Small intestine (tissue), 16 donors: ENCODE measurements at places on chromosomes 5 and 9. TPM values are rescaled to one million over a fixed set of nuclear protein-coding genes. Genes with fewer than 3 reads are reported as not detected.
A peak's percentile ranks its signal among the peaks of the same experiment; 100 is the strongest.

DNA sequence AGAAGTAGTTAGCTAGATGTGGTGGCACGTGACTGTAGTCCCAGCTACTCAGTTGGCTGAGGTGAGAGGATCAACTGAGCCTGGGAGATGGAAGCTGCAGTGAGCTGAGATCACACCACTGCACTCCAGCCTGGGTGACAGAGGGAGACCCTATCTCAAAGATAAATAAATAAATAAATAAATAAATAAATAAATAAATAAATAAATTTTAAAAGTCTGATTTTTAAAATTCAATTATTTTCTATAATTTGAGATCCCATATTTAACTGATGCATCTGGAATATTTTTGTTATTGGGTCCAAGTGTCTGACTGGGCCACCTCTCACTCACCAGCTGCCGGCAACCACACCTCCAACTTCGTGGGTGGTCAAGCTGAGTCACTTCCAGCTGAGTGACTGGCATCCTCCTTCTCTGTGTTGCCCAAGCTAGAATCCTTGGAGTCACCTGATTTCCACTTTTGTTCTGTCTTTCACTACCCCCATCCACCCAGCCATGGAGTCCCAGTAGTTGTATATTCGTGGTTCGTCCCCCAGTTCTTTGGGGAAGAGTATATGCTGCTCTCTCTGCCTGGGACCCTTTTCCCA, 70.9 kb downstream of the EGFLAM start:
- no peak overlapping the region for H3K4me3 ChIP-seq
- H3K4me1 ChIP-seq: no peaks in the 10 kb centered on the region
- H3K27ac ChIP-seq: no peak overlapping the region
- no peaks in the 10 kb centered on the region for H3K27me3 ChIP-seq

DNA sequence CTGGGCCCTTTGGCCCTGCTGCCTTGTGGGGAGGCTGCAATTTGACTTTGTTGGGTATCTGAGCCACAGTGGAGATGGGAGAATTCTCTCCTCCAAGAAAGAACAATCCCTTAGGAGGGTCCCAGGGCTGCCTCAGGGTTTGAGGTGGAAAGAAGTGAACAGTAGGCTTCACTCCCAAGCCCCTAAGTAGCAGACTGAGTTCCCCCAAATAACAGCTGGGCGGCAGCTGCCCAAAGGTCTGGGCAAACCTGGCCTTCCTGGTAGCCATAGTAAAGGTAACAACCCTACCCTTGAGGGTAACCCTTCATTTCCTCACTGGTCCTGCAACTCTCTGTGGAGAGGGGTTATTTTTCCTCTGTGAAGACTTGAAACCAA, 746 bp downstream of the RGS3 start:
- peaks cover 2% of the 10 kb centered on the region for H3K36me3 ChIP-seq
- no peaks in the 10 kb centered on the region for H3K27me3 ChIP-seq
- H3K4me1 ChIP-seq: peaks cover 4% of the 10 kb centered on the region
- H3K4me3 ChIP-seq: peak overlapping the region; percentile 64

GRCh38 chr5:160604484-160604883, 182.8 kb downstream of the PTTG1 start:
- H3K27ac ChIP-seq: no peak overlapping the region
- no peaks in the 10 kb centered on the region for H3K4me1 ChIP-seq
- H3K4me3 ChIP-seq: no peak overlapping the region
- DNase-seq: no peak

GRCh38 chr5:83731638-83732037, 11.0 kb upstream of the HAPLN1 start:
- H3K27me3 ChIP-seq: no peaks in the 10 kb centered on the region
- no peaks in the 10 kb centered on the region for H3K4me1 ChIP-seq
- H3K27ac ChIP-seq: no peak overlapping the region
- no peak overlapping the region for H3K4me3 ChIP-seq
- no peak for DNase-seq

The ZBTB26 gene
- 10.5 TPM for polyA plus RNA-seq
